NCI-H2081 (cell line): ENCODE measurements at places on chromosomes 12 and 14.
A peak's percentile ranks its signal among the peaks of the same experiment; 100 is the strongest.

DNA sequence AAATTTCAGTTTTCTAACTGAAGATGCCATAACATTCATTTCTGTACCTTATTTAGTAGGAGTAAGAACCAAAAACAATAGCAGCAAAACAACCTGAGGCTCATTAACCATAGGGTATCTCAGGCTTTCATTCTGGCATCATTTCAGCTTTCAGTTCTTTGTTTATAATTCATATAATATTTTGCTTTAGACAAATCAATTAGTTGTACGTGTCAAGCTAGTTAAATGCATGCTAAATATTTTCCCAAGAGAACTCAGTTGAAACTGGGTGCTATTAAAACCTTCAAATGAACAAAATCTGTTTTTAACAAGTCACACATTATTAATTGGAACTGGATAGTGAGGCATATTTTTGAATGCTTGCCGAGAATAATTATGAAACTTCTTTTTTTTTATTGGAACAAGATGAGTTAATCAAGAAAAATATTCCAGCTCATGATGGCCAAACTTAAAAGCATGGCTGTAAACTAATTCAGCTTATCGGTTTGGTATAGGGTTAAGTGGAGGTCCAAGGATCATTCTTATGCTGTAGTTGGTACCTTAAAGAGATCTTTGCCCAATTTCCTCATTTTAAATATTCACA is 442.7 kb downstream of the BTG1 start:
- no peak for DNase-seq

- DNase-seq: no peak
These were observed 1401.8 kb downstream of the FSCB start for GRCh38 chr14:43105305-43105704.

GRCh38 chr12:97760601-97761000 is 298.0 kb downstream of the RMST start:
- DNase-seq: no peak

DNA sequence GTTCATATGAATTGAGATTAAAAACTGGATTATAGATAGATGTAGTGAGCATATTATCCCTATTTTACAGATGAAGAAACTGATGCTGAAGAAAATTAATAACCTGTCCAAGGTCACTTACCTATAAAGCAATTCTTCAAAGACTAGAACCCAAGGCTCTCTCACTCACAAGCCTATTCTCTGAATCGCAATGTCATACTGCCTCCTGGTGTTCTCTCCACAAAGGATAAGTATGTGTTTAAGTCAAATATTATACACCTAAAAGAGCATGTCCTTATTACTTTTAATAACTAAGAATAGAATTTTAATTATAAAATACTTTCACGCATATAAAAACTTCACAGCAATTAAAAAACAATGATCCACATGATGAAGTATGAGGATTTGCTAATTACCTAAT is 721.3 kb upstream of the USP15 start:
- no peak for DNase-seq

DNA sequence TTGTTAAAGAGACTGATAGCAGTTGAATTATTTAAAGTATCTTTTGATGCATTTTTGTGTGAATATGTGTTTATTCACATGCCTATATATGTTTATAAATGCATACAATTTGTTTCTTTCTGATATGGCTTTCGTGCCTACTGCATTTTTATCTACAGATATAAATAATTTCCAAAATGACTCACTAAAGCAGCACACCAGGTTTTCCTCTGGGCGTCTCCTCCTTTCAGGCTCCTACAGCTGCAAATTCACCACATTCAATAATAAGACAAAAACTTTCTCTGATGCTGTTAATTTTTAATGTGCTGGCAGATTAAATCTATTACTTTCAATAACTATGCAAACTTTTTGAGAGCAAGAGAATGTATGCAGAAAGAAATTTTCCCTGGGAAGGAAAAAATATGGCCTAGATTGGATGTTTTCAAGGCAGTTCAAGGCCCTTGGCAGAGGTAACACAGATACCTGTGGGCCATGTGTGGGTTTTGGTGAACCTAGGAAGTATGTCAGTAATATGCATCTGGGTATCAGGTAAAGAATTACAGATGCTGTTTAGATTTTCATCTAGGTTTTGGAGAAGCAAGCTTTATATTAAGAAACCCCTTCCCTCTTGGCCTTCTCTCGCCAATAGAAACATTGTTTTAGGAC is 381.8 kb downstream of the EGLN3 start:
- DNase-seq: no peak

DNA sequence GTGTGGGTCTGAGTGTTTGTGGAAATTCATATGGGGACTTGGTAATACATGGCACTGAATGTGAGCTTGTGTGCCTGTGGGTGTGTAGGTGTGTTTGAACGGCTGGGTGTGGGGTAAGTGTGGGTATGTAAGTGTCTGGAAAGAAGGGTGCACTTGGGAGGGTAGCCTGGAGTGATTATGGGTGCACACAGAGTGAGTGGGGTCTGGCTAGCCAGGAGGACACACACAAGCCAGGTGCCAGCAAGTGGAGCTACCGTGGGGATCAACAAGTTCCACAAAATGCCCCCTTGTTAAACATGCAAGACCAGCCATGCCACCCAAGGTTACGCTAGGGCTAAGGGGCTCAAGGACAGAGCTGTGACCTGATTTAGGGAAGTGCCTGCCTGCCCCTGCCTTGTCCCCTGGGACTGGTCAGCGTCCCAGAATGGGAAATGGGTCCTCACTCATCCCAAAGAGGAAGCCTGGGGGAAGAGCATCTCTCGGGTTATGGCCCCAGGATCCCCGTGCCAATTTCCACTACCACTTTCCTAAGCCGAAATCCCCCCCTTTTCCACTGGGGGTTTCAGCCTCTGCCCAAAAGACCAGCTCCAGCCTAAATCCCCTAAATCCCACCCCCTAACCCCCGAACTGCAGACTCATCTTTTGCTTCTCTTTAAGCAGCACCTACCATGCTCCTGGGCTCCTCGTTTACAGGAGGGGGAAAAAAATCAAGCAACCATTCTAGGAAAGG is 118.6 kb downstream of the DICER1 start:
- no peak for DNase-seq

- no peak for DNase-seq
These were observed 93.7 kb downstream of the TESC start for GRCh38 chr12:117005417-117006046.

GRCh38 chr12:67048371-67048770 is 220.8 kb upstream of the CAND1 start:
- DNase-seq: no peak

- DNase-seq: no peak
These were observed 105.8 kb downstream of the AVPR1A start for GRCh38 chr12:63045020-63045860.

- DNase-seq: no peak
These were observed 5.4 kb downstream of the SERPINA5 start for GRCh38 chr14:94586635-94587034.

DNA sequence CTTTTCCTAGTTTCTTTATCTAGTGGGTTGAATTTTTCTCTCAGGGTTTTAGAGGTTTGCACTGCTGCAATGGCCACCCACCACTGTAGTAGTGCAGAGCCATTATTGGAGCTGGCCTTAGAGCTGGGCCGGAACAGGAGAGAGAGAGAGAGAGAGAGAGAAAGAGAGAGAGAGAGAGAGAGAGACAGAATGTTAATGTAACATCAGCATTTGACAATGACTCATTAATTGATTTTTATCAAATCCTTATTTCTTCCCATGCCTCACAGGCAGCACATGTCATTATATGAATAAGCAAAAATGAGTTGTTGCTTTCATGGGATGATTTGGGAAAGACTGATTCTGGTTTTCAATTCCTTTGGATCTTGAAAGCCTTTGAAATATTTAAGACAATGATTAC is 76.3 kb upstream of the PPP4R3A start:
- no peak for DNase-seq

GRCh38 chr14:52755607-52756316 is 25.8 kb downstream of the STYX start:
- DNase-seq: no peak

- no peak for DNase-seq
These were observed 33.4 kb downstream of the ACADS start for GRCh38 chr12:120758798-120759590.

GRCh38 chr14:81162941-81163340 is 57.8 kb downstream of the GTF2A1 start:
- no peak for DNase-seq

- DNase-seq: no peak
These were observed 531 bp upstream of the EML1 start for GRCh38 chr14:99792551-99793212.

GRCh38 chr12:8912914-8913313 is 1.4 kb upstream of the PHC1 start:
- DNase-seq: peak; percentile 26

- no peak for DNase-seq
These were observed 6.1 kb downstream of the IFFO1 start for GRCh38 chr12:6549684-6550151.

DNA sequence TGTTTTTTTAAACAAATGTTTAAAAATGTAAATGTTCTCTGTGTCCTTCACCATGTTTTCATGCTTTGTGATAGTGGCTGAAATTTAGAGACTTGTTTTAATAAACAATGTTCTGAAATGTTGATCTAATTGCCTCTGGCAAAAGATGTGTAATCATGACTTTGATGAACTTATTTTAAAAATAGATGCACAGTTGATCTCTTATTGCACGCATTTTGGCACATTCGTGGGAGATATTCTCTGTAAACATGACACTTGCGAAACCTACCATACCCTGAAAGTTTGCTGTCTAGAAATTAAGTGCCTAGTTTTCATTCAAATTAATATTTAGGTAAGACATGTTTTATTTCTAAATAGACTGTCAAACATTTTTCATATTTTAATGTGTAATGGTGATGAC is 119.7 kb upstream of the DNM1L start:
- no peak for DNase-seq

DNA sequence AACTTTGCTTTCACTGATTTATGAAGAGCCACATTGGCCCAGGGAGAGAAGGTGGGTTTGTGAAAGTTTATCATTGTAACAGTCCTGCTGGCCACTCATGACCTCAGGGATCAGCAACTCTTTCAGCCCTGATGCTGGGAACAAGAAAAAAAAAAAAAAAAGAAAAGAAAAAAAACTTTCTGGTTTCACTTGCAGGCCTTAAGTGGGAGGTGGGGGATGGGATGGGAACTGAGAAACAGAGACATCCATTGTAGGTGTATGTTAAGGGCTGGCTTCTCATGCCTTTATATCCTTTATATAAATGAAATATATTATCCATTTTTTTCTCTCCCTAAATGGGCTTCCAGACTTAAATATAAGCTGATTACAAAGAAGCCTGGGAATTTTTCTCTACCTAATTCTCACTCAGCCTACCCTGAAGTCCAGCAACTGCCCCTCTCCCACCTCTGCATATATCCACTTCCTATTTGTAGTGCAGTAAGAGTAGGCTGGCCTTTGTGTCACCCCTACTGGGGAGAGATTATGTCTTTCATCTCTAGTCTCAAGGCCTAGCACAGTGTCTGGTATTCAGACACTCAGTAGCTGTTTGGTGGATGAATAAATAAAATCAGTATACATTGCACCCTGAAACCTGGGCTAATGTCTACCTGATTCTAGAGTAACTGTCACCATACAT is 187.1 kb downstream of the KICS2 start:
- no peak for DNase-seq

GRCh38 chr12:28050606-28051005 is 78.1 kb upstream of the PTHLH start:
- DNase-seq: no peak

GRCh38 chr14:42112108-42112507 is 505.4 kb downstream of the LRFN5 start:
- DNase-seq: no peak

GRCh38 chr12:51920046-51920445 is 12.7 kb downstream of the ACVRL1 start:
- DNase-seq: no peak

DNA sequence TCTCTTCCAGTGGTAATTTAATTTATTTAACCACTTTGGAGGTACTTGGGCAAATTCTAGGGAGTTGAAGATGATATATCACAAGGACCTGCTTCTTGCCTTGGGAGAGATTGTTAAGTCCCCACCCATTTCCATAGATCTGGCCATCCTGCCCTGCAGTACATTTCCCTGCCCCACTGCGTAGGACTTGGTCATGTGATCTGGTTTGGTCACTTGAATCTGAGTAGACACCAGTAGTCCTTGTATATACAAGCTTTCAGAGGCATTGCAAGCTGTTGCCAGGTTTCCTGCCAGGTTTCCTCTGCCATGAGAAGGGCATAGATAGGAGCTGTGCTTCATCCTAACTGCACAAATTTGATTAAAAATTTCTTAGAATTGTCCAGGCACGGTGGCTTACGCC is 200.0 kb downstream of the ADAMTS20 start:
- DNase-seq: no peak

GRCh38 chr12:127150479-127150878 is 1116.5 kb upstream of the TMEM132C start:
- DNase-seq: no peak

GRCh38 chr12:14959463-14959862 is 1.9 kb downstream of the ARHGDIB start:
- no peak for DNase-seq

- DNase-seq: no peak
These were observed 87.2 kb downstream of the PAPLN start for GRCh38 chr14:73324533-73324932.

DNA sequence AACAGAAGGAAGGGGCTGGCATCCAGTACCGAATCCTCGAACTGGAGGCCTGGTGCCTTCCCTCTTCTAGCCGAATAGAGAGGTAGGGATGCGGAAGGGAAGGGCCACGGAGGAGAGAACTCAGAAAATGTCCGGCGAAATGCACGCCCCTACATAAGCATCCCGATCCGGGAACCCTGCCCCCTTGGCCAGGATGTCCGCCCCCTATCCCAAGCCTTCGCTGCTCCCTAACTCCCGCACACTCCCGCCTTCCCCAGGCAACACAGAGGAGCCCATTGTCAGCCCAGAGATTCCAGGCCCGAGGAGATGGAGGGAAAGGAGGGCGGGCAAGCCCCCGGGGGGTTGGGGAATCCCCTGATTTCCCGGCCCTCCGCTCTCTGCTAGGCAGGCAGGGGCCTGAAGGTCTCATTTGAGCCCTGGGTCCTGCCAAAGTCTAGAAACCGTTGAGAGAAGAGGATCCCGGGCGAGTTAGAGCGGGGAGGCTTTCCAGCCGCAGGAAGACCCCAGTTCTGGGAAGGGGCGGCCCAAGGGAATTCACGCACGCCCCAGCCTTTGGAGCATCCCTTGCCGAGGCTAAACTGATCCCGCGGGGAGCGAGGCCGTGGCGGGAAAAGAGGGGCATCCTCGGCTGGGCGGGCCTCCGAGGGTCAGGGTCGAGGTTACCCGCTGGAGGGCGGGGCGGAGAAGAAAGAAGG is 569 bp upstream of the ARHGEF40 start:
- DNase-seq: no peak

DNA sequence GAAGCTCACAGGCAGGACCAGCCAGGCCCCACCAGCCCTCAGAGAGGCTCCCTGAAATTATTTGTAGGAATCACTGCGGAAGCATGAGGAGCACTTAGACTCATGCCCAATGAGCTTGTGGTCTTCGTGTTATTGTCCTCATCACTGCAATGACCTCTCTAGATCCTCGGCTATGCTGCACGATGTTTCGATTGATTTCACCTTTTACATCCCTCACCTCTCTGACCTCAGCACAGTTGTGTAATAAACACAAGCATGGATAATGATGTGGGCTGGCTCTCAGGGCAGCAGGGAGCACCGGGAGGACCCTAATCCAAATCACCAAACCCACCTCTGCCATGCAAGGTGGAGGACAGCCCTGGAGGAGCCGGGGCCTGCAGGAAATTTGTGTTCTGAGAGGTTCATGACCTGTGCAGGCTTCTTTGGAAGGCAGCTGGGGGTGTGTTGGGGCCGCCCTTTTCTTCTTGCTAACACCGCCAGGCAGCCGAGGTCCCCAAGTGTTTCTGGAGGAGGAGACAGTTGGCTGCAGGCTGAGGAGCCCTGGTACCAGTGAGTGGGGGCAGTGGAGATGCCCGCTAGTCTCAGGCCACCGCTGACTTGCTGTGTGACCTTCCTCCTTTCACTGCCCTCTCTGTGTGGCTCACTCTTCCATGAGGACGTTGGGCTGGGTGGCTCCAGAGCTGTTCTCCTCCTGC is 29.5 kb upstream of the EML1 start:
- no peak for DNase-seq
